Karpas-422 (cell line): ENCODE measurements at places on chromosomes 2 and 18.

GRCh38 chr18:36316246-36316645 lies 18.7 kb downstream of the FHOD3 start:
- H3K27ac ChIP-seq = no peak overlapping the region
- no peak overlapping the region for H3K4me3 ChIP-seq
- DNase-seq = no peak
- H3K27me3 ChIP-seq = no peaks in the 10 kb centered on the region
- H3K36me3 ChIP-seq = no peaks in the 10 kb centered on the region

DNA sequence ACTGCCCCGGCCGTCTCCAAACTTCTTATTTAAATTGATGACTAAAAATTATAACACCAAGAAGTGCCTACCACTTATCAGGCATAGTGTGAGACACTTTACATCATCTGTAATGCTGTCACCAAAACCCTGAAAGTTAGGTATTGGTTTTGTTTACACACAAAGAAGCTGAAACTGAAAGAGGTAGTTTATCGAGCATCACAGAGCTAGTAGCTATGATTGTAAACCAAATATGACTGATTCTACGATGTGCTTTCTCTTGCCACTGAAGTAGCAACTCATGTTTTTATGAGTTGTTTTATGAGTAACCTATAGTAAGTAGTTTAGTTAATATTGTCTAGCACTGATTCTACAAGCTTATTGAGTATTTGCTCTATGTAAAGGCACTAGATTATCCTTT lies 31.5 kb downstream of the DYNC1I2 start:
- H3K4me3 ChIP-seq = no peak overlapping the region
- H3K36me3 ChIP-seq = no peaks in the 10 kb centered on the region
- H3K27me3 ChIP-seq = no peaks in the 10 kb centered on the region

GRCh38 chr2:232876161-232876977 lies 6.3 kb downstream of the SNORC start:
- no peak overlapping the region for H3K27ac ChIP-seq
- H3K4me1 ChIP-seq = no peaks in the 10 kb centered on the region
- no peak for DNase-seq
- H3K36me3 ChIP-seq = no peaks in the 10 kb centered on the region
- H3K27me3 ChIP-seq = no peaks in the 10 kb centered on the region

- H3K36me3 ChIP-seq = no peaks in the 10 kb centered on the region
- no peaks in the 10 kb centered on the region for H3K27me3 ChIP-seq
- no peak for DNase-seq
- H3K4me3 ChIP-seq = no peak overlapping the region
- no peak overlapping the region for H3K27ac ChIP-seq
Measured at GRCh38 chr2:128280901-128281321, 37.8 kb downstream of the HS6ST1 start.
